ENCODE measurements at places on chromosomes 11 and 22. TPM values are rescaled to one million over a fixed set of nuclear protein-coding genes. Genes with fewer than 3 reads are reported as not detected.

GRCh38 chr11:112223121-112223520 lies 3.1 kb upstream of the PTS start:
- DNase-seq = no peak

TSSK2 gene
- not detected for polyA plus RNA-seq

DNA sequence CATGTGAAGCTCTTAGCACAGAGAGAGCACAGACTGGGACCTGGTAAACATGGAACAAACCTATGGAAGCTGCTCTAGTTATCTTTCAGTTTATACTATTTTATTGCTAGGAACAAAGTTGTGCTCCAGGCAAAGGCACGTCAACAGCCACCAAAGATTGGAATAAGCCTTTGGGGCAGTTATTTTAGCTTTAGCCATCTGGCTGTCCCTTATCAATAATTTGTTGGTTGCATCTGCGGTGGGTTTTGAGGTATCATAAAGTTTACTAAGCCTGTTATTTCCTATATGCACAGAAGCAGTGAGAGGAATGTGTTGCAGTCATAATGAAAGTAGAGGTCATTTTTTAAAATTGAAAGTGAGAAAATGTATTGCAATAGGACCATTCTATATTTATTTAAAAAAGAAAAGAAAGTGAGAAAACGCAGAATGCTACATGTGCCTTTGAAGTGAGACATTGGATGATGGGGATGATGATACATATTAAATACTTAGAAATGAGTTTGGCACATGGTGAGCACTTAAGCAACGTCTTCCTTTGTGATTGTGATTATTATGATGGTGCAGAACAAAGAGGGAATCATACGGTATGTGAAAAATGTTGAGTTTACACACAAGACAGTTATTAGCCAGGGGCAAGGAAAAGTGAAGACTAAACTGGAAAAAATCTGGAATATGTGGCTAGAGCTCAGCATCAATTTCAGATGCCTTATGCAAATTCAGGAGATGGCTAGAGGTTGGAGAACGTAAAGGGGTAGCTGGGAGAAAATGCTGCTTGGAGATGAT lies 58.3 kb downstream of the PRR5L start:
- no peak for DNase-seq

- no peak for DNase-seq
Measured at GRCh38 chr22:35921777-35922176, 106.8 kb downstream of the RBFOX2 start.

GRCh38 chr11:1018091-1018490 lies 18.4 kb downstream of the MUC6 start:
- DNase-seq = no peak

GRCh38 chr11:76329084-76329648 lies 51.8 kb downstream of the THAP12 start:
- no peak for DNase-seq

- no peak for DNase-seq
Measured at GRCh38 chr22:35555483-35555890, 14.9 kb downstream of the RASD2 start.
